Mesothelial cell of epicardium (in vitro differentiated cells): ENCODE measurements at places on chromosomes 5 and 9. TPM values are rescaled to one million over a fixed set of nuclear protein-coding genes. Genes with fewer than 3 reads are reported as not detected.

DNA sequence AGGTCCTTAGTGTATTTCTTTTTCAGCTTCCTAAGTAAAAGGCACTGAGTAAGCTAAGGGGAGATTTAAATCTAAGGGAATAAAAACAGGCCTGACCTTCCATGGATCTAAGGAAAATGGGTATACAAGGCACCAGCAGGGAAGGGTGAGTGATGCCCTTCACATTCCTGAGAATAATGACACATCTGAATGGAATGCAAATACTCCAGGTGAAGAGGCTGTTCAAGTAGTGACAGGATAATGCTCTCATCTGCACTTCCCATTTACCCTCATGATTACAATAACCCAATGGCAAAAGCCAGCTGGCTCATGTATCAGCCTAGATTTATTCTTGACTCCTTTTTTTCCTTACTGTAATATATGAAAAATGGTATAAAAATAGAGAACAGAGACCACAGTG is 216.2 kb upstream of the ACTBL2 start:
- no peaks in the 10 kb centered on the region for H3K27me3 ChIP-seq
- no peak overlapping the region for H3K27ac ChIP-seq
- H3K4me3 ChIP-seq, result no peak overlapping the region
- H3K4me1 ChIP-seq, result peaks cover 32% of the 10 kb centered on the region
- no peak for DNase-seq

- H3K4me1 ChIP-seq, result peaks cover 17% of the 10 kb centered on the region
- no peaks in the 10 kb centered on the region for H3K36me3 ChIP-seq
- H3K27ac ChIP-seq, result peak overlapping the region; percentile 67
Measured at GRCh38 chr5:145925353-145925752, 11.0 kb upstream of the SH3RF2 start.

GRCh38 chr9:38619556-38620447 is 594 bp downstream of the ANKRD18A start:
- no peak for DNase-seq
- no peak overlapping the region for H3K27ac ChIP-seq
- H3K4me1 ChIP-seq, result peaks cover 12% of the 10 kb centered on the region
- peaks cover 74% of the 10 kb centered on the region for H3K27me3 ChIP-seq
- peak overlapping the region; percentile 86 for H3K4me3 ChIP-seq

DNA sequence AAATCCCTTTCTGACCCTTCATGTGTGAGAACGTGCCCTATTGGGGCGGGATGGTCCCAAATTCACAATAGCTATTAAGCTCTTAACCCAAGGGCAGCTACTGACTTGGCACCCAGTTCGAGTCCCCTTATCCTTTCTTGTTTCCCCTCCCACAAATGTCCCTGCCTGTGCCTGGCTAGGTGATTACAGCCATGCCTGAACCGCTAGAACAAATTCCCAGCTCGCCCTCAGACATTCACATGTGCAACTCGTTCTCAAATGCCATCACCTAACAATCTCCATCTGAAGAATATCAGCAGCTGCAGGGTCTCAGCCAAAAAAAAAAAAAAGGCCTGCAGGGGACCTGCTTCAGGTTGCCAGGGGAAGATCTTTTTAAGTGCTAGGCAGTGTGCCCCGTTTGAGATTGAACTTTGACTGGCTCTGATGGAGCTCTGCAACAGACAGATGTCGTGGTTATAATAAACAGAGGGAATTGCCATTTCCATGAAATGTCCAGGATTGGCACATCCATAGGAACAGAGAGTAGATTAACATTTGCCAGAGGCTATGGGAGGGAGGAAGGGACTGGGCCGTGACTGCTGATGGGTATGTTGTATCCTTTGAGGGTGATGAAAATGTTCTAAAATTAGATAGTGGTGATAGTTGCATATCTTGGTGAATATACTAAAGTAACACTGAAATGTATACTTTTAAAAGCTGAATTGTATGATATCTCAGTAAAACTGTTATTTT is 347.2 kb upstream of the WWC1 start:
- H3K4me3 ChIP-seq, result no peak overlapping the region
- DNase-seq, result no peak
- H3K36me3 ChIP-seq, result no peaks in the 10 kb centered on the region
- no peaks in the 10 kb centered on the region for H3K27me3 ChIP-seq
- peaks cover 75% of the 10 kb centered on the region for H3K4me1 ChIP-seq

DNA sequence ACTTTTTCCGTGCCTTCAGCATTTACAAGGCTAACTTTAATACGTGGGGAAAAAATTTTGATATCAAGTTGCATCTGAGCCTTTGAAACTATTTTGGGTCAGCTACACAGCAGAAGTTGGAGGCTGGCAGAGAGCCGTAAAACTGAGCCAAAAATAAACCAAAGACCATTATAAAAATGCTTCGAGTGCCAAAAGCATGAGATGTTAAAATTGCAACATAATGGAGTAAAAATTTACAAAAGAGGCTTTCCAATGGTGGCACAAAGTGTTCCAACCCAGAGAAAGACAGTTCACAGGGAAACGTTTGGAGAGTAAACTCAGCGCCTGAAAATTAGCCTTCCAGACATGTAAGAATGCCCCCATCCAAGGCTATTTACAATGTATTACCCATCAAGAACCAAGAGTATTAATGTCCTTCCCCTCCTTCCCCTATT is 190.3 kb downstream of the TLE1 start:
- no peaks in the 10 kb centered on the region for H3K27me3 ChIP-seq
- H3K4me1 ChIP-seq, result no peaks in the 10 kb centered on the region
- no peak overlapping the region for H3K4me3 ChIP-seq
- no peaks in the 10 kb centered on the region for H3K36me3 ChIP-seq
- no peak overlapping the region for H3K27ac ChIP-seq
- no peak for DNase-seq

DNA sequence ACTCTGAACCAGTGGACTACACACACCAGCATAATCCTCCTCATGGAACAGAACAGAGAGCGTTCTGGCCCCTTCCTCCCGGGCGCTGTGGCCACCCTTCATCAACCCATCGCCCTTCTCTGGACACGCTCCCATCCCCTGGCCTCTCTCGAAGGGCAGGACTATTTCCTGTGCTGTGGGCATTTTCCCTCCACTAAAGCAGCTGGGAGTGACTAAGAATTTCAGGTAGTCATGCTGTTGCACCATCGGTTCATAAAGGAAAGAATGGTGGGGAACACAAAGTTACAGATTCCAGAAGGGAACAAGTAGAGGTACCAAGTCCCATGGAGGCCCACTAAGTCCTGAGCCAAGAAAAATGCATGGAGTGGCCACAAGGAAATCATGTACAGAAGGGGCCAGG is 68.6 kb downstream of the EPB41L4B start:
- DNase-seq, result no peak
- peaks cover 4% of the 10 kb centered on the region for H3K36me3 ChIP-seq
- no peak overlapping the region for H3K4me3 ChIP-seq
- H3K27me3 ChIP-seq, result no peaks in the 10 kb centered on the region
- no peak overlapping the region for H3K27ac ChIP-seq

DNA sequence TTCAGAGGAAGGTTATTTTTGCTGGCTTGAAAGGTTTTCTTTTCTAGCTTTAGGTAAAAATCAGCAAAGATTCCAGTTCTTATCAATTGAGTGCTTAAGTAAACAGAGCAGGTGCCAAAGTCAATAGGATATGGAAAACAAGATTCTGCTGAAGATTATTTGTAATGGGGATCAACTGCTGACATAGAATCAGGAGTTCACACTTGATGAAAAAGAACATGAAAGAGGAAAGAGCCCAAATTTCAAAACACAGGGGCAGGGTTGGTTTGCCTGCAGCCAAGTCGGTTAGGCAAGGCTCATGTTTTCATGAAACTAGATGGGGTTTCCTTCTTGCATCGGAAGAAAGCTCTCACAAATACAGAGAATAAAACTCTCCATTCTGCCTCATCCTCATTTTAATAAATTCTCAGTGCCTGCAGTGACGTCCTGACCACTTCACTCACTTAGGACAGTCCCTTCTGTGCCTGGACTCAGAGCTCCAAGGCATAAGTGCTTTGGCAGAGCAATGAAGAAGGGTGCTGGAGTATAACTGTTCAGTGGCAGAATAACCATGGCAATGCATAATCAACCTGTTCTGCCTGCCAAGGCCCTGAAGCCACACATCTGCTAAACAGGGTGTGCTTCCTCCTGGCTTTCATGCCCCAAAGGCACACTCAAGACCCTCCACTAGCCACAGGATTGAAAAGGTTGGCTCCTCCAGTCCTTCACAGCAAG is 179.6 kb downstream of the GNAQ start:
- no peaks in the 10 kb centered on the region for H3K36me3 ChIP-seq
- H3K27me3 ChIP-seq, result no peaks in the 10 kb centered on the region
- H3K27ac ChIP-seq, result no peak overlapping the region
- H3K4me3 ChIP-seq, result no peak overlapping the region

DNA sequence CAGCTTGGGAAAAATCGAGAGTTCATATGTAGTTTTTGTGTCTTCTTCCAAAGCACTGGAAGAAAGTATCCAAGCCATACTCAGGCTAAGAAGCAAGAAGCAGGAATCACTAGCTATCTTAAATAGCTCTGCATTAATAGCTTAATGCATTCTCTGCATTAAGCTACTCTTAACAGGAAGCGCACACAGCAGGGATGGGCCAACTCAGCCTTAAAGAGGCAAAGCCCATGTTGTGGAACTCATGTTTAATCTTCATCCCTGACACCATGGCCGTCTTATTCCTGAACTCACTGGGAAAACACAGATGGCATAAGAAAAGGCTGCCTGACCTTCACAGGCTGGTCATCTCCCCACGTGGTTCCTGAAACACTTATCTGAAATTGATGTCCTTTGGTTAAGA is 18.7 kb upstream of the ICE1 start:
- peaks cover 3% of the 10 kb centered on the region for H3K36me3 ChIP-seq
- no peak for DNase-seq
- no peaks in the 10 kb centered on the region for H3K4me1 ChIP-seq
- H3K27me3 ChIP-seq, result no peaks in the 10 kb centered on the region

The SOX30 gene
- not detected in 3 replicates for total RNA-seq

The HDAC3 gene
- 96.0 to 108 TPM (median 102 TPM) in 3 replicates for total RNA-seq

The ZBED3 gene
- total RNA-seq, result 25.2 to 26.9 TPM (median 25.8 TPM) in 3 replicates

The PCA3 gene
- not detected in 3 replicates for total RNA-seq

The TICAM2 gene
- total RNA-seq, result 1.6 to 2.1 TPM (median 1.6 TPM) in 3 replicates

The C5orf52 gene
- total RNA-seq, result not detected in 3 replicates

The MYOT gene
- not detected in 3 replicates for total RNA-seq

The PTGES gene
- 28.4 to 30.1 TPM (median 29.6 TPM) in 3 replicates for total RNA-seq
